ENCODE measurements at places on chromosomes 5 and 9. TPM values are rescaled to one million over a fixed set of nuclear protein-coding genes. Genes with fewer than 3 reads are reported as not detected.

The PDCD1LG2 gene
- 6.7 TPM for total RNA-seq

DNA sequence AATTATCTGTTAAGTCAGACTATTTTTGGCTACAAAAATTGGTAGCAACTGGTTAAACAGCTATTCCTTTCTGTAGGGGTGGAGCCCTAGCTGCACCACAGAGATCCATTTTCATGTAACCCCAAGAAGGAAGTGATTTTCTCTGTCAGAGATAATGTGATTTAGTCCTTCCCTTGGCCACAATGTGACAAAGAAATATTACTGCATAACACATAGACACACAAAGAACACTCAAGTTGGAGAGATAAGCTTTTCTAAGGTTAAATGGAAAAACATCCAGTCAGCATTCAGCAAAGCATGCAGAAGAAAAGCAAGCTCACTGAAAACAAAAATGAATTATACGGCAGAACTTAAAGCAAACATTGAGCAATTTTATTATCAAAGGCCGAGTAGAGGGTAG lies 227.8 kb upstream of the CDH9 start:
- DNase-seq, result no peak

GRCh38 chr5:148620696-148621095 lies 33.6 kb downstream of the HTR4 start:
- DNase-seq, result no peak

The CD14 gene
- 86.0 TPM for total RNA-seq

GRCh38 chr5:111615054-111615453 lies 102.7 kb upstream of the STARD4 start:
- no peak for DNase-seq

The GLDC gene
- total RNA-seq, result 1.1 TPM

- DNase-seq, result peak; percentile 71
Observed at GRCh38 chr9:9045572-9045971, 1246.0 kb upstream of the DMAC1 start.

DNA sequence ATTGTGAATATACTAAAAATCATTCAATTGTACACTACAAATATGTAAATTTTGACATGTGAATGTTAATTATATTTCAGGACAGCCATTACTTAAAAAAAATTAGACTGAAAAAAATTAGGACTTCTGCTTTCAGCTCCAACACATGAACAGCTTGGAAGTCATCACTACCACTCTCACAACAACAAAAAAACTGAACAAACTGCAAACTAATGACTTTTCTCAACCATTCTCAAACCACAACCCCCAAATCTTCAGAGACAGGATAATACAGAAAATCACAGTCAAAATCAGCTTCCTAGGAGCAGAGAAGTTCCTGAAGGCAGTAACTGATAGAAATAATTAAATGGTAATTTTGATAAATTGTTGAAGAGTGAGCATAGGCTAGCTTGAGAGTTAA lies 686.4 kb downstream of the TLE1 start:
- peak; percentile 20 for DNase-seq

GRCh38 chr5:180067986-180068385 lies 3.6 kb downstream of the RNF130 start:
- no peak for DNase-seq

DNA sequence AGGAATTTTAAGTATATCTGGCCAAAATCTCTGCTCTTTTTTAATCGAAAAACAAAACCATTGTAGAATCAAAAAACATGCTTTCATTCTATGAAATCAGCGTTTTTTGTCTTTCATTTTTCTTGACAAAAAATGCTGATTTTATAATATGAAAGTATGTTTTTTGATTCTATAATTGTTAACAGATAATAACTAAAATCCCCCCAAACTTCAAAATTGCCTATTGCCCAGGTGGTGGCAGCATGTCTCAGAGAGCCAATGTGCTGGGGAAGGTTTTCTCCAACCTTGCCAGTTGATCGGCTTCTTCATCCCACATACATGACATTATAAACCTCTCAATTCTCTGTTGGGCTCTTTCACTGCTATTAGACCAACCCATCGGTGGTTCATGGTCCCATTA lies 5.1 kb upstream of the SMIM15 start:
- DNase-seq, result peak; percentile 70

- DNase-seq, result no peak
Observed at GRCh38 chr5:132525299-132525724, 18.0 kb downstream of the IL5 start.

GRCh38 chr5:10637944-10638343 lies 74.1 kb downstream of the ANKRD33B start:
- no peak for DNase-seq

DNA sequence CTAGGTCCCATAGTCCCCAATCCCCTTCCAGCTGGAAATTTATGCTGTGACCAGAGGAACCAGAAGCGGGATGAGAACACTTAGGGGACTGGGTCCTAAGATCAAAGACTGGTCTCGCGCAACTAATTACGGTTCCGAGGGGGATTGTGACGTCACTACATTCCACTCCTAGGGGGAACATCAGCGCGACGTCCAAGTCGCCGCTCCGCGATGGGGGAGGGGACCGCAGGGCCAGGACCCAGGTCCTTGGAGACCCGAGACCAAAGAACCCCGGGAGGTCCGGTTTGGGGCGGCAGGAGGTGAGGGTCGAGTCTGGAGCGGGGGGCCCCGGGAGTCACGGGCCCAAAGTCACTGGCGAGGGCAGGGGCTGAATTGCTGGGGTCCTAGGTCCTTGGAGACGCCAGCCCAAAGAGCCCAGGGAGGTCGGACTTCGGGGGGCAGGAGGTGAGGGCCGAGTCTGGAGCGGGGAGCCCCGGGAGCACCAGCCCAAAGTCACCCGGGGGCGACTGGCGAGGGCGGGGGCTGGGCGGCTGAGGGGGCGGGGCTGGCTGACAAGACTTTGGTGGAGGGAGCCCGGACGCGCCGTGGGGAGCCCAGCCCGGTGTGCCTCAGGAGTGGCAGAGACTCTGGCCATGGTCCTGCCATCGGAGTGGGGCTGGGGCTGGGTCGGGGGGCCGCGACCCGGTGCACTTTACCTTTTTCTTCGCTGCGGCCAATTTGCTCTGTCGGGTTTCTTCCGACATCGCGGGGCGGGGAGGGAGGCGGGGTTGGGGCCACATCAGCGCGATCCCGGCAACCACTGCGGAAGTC lies at the start of gene GOLGA2:
GOLGA2 (minus strand) TSS at position 810 of the 810 bp plus-strand sequence; CDS start at position 779, 31 bp downstream.
- DNase-seq, result peak; percentile 68

DNA sequence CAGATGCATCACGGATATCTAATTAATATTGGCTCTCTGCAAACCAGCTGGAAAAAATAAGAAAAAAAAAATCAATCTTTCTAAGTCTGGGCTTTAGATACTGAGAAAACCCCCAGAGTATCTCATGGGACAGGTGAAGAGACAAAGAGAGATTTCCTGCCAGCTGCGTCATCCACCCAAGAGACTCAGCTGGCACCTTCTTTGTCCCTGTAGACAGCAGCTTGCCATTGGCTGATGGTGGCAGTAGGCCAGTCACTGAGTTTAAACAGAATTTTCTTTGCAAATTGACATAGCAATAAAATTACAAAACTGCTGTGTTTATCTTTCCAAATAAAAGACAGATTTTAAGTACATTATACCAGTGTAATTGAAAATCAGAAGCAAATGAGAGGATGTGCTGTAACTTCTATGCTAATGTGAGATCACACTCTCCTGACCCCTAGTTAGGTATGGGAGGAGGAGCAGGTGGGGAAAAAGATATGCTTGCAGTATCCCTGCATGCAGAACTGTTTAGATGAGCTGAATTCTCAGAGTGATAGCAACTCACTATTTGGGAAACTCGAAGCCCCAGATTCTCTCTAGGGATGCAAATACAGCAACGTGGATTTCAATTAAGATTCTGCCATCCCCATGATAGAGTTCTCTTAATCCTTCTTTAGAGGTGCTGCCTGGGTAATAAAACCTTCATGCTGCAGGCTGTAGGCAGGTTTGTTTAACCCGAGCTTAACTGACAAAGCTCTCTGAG lies 72.2 kb downstream of the NMUR2 start:
- DNase-seq, result no peak

DNA sequence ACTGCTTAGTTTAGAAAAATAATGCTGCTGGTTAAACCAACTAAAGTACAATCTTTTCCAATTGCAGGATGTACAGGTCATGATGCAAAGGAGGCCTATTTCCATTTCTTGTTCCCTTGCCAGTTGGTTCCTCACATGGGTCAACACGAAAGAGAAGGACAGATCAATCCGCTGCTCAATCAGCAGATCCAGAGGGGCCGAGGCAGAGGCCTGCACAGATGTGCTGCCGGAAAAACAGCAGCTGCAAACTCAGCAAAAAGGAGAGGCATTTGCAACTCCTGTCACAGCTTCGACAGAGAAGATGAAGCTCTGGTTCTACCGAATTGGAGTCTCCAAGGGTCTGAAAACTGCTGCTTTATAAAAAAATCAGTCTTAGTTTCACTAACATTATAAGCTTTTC lies 69.8 kb downstream of the NIPSNAP3B start:
- DNase-seq, result peak; percentile 51

GRCh38 chr9:36827593-36827992 lies 206.5 kb downstream of the PAX5 start:
- no peak for DNase-seq

DNA sequence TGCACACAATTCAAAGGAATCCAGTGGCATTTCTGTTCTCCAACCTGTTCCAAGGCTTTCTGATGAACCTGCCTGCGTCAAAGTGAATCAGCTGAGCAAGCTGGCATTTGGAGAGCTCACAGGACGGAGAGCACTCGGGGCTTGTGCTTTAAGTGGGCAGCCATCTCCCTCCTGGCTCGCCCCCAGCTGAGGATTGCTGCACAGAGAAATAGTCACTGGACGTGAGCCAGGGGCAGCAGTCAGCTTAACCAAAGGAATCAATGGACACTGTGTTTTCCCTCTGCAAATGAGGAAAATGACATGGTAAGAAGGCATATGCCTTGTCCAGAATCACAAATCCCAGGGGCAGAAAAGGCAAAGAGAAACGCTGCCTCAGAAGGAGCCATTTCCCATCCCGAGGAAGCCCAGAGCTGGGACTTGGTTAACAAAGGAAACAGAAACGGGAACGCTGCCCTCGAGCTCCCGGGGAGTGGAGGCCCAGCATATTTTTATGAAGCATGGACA lies 299.4 kb downstream of the ZSWIM6 start:
- peak; percentile 88 for DNase-seq

DNA sequence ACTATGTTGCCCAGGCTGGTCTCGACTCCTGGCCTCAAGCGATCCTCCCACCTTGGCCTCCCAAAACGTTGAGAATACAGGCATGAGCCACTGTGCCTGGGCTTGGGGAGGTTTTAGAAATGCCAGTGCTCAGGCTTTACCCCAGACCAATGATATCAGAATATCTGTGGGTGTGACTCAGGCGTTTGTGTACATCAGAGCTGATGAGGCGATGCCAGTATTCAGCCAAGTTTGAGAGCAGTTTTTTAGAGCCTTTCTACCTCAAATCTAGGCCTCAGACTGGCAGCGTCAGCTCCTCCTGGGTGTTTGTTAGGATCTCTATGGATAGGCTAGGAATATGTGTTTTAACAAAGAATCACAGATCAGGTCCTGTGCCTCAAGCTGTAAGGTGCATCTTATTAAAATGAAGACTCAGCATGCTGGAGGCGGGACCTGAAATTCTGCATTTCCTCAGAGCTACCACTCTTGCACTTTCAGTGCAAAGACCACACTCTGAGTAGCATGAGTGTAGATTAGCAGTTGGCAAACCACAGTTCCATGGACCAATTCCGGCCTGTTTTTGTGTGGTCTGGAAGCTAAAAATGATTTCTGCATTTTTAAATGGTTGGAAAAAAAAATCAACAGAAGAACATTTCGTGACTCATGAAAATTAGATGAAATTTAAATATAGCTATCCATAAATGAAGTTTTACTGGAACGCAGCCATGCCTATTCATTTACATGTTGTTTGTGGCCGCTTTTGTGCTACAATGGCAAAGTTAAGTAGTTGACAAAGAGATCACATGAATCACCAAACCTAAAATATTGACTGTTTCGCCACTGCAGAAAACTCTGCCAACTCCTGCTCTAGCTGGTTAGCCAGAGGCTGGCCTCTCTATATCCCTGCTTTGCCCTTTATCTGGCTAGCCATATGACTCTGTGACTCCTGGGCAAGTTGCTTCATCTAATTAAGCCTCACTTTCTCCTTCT lies 92.2 kb downstream of the KLF4 start:
- peak; percentile 70 for DNase-seq

DNA sequence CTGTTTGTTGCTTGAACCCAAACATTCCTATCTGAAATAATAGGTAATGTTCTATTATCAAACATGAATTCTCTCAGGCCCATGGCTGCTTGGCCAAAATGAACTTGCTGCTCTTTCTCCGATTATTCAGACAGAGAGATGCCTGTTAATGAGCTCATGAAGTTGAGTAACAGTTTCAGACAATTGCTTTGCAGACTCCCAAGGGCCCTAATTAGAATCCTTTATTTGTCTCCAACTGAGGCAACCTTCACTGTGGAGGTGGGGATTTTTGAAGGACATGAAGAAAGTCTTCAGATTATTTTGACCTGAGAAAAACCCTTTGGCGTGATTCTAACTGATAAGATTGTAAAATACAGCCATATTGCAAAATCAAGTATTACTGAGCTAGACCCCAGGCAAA lies 466.7 kb downstream of the NFIB start:
- no peak for DNase-seq

DNA sequence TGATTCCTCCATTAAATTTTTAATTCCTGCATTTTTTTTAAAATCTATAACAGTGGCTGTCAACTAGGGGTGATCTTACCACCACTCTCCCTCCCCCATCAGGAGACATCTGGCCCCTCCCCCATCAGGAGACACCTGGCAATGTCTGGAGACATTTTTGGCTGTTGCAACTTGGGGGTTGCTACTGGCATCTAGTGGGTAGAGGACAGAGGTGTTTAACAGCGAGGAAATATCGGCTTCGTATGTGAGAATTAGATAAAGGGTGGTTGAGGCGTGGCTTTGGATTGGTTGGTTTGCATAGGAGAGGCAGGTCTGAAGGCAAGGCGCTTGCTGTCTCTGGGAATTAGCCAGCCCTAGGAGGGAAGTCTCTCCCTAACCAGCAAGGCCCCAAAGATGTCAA lies 10.5 kb downstream of the CDHR2 start:
- no peak for DNase-seq

The GDA gene
- 0.65 TPM for total RNA-seq

GRCh38 chr5:81506378-81506777 lies 112.4 kb upstream of the ACOT12 start:
- DNase-seq, result no peak

DNA sequence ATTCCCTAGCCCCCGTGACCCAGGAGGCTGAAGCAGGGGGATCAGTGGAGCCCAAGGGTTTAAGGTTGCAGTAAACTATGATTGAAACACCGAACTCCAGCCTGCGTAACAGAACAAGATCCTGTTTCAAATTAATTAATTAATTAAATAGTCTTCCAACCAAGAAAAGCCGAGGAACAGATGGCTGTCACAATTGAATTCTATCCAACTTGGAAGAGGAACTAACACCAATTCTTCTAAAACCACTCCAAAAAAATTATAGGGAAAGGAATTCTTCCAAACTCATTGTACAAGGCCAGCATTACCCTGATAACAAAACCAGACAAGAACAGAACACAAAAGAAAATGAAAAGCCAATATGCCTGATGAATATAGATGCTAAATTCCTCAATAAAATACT lies 43.4 kb upstream of the RGS7BP start:
- DNase-seq, result no peak

DNA sequence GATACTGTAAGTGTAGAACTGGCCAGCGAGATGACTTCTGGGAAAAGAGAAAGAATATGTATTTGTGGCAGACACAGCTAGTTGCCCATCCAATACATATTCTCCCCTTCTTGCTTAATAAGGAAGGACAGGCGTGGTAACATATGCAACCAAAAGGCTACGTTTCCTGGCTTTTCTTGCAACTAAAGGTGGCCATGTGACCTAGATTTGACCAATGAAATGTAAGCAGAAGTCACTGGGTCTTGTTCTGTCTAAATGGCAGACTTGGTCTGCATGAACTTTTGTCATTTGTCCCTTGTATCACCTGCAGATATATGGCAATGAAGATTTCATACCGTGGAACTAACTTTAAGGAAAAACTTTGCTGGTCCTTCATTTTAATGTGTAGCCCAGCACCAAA lies 183.8 kb downstream of the CDH12 start:
- DNase-seq, result no peak

The DDX41 gene
- total RNA-seq, result 82.4 TPM
